ENCODE measurements at places on chromosomes 7 and 10. TPM values are rescaled to one million over a fixed set of nuclear protein-coding genes. Genes with fewer than 3 reads are reported as not detected.

GRCh38 chr7:8597565-8597964 is 164.2 kb downstream of the NXPH1 start:
- no peaks in the 10 kb centered on the region for H3K4me1 ChIP-seq
- H3K27me3 ChIP-seq, result peaks cover 1% of the 10 kb centered on the region
- no peak overlapping the region for H3K27ac ChIP-seq
- DNase-seq, result no peak
- no peaks in the 10 kb centered on the region for H3K36me3 ChIP-seq
- no peak overlapping the region for H3K4me3 ChIP-seq

GRCh38 chr10:114990991-114991390 is 53.0 kb downstream of the TRUB1 start:
- peaks cover 33% of the 10 kb centered on the region for H3K4me1 ChIP-seq
- H3K27ac ChIP-seq, result no peak overlapping the region
- no peak for DNase-seq
- no peaks in the 10 kb centered on the region for H3K27me3 ChIP-seq
- no peak overlapping the region for H3K4me3 ChIP-seq

Gene FZD8
- 86.9 TPM for total RNA-seq

Gene AOAH
- total RNA-seq, result not detected

Gene CAMK1D
- total RNA-seq, result 31.2 TPM

Gene RNF32
- total RNA-seq, result 0.52 TPM

DNA sequence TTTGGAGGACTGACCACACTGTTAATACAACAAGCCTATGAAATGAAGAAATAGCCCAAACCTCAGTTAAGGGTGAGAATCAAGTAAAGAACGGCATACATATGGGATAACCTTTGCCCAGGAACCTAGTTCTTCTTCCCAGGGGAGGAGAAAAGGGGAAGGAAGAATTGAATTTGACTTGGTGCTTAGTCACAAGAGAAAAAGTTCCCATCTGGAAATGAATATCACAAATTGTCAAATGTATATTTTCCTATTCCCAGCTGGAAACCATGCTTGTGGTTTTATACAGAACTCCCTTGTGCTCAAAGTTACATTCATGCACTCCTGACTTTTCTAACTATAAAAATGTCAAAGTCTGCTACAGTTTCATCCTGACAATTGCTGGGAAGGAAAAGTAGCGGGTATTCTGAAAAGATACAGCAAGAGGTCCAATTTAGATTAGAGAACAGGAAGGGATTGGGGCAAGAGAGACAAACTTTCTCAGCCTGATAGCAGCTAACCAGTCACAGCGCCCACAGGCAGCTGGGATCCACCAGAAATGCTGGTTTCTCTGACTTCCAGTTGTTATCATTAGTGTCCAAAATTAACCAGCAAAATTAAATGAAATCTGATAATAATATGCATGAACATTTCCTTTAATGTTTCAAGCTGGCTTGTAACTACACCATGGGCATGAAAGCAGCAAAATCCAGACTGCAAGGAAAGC is 18.6 kb upstream of the GSAP start:
- H3K4me1 ChIP-seq, result peaks cover 25% of the 10 kb centered on the region
- H3K4me3 ChIP-seq, result no peak overlapping the region
- no peak for DNase-seq

GRCh38 chr10:132537684-132538001 is at the start of gene INPP5A:
Gene INPP5A, plus strand, starts transcription at chr10:132537787. Its CDS starts 310 bp downstream, at chr10:132538097.
- H3K36me3 ChIP-seq, result peaks cover under 1% of the 10 kb centered on the region
- H3K27me3 ChIP-seq, result no peaks in the 10 kb centered on the region
- H3K4me1 ChIP-seq, result peaks cover 78% of the 10 kb centered on the region
- H3K4me3 ChIP-seq, result peak within 1 kb of the TSS; percentile 87
- H3K27ac ChIP-seq, result peak within 1 kb of the TSS; percentile 85

DNA sequence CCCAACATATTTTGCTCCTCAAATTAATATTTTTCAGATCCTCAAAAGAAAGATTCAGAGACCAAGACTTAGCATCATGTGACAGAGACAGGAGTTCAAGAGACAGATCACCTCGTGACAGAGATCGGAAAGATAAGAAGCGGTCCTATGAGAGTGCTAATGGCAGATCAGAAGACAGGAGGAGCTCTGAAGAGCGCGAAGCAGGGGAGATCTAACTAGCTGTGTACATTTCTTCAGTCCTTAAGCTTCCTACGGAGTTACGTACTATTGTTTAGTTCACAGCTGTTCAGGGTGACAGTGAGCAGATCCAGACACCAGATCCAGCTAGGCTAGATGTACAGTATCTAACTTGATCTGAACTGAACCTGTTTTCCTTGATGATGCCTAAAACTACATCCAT is 61.3 kb downstream of the KLRG2 start:
- peak overlapping the region; percentile 1 for H3K27ac ChIP-seq
- no peak for DNase-seq
- no peaks in the 10 kb centered on the region for H3K27me3 ChIP-seq
- peaks cover 29% of the 10 kb centered on the region for H3K36me3 ChIP-seq
- no peaks in the 10 kb centered on the region for H3K4me1 ChIP-seq

GRCh38 chr7:2924866-2925840 is 81.0 kb upstream of the GNA12 start:
- H3K27me3 ChIP-seq, result peaks cover 6% of the 10 kb centered on the region
- peak; percentile 44 for DNase-seq
- no peaks in the 10 kb centered on the region for H3K4me1 ChIP-seq
- no peak overlapping the region for H3K4me3 ChIP-seq

Gene THSD7A
- 0.35 TPM for total RNA-seq

Gene SKAP2
- total RNA-seq, result 4.8 TPM

DNA sequence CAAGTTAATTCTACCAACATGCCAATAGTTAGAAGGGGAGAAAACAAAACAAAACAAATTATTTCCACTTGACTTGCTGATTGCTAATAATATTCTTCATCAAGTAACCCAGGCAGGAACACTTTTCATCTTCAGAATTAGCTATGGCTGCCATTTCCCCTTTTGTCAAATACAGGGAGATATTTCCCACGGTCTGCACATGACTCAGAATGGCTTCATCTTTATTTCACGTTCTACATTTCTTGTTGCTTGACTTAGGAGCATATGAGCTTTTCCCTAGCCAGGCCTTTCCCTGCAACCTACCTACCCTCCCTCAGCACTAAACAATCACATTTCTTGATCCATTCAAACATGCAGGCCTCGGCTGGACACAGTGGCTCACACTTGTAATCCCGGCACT is 6.5 kb downstream of the CPVL start:
- H3K27me3 ChIP-seq, result peaks cover 3% of the 10 kb centered on the region
- no peak overlapping the region for H3K4me3 ChIP-seq
- no peaks in the 10 kb centered on the region for H3K4me1 ChIP-seq
- no peak for DNase-seq
- H3K27ac ChIP-seq, result no peak overlapping the region
- no peaks in the 10 kb centered on the region for H3K36me3 ChIP-seq

DNA sequence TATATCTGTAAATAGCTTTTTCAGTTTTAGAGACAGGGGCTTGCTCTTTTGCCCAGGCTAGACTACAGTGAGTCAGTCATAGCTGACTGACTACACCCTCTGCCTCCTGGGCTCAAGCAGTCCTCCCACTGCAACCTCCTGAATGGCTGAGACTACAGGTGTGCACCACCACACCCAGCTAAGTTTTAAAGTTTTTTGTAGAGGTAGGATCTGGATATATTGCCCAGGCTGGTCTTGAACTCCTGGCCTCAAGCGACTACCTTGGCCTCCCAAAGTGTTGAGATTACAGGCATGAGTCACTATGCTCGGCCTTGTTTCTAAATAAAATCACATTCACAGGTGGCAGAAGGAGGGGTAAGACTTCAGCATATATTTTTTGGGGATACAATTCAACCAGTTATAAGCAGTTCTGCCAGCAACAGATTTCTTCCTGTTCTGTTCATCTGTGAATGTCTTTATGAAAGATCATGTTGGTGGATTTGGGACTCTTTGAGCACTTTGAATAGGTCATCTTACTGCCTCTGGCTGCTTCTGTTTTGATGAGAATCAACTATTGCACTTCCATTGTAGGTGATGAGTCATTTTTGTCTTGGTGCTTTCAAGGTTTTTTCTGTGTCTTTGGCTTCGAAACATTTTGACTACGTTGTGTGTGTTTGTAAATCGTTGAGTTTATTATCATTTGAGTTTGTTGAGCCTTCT is 15.7 kb downstream of the RBM33 start:
- no peak overlapping the region for H3K27ac ChIP-seq
- H3K36me3 ChIP-seq, result peaks cover 3% of the 10 kb centered on the region
- no peak overlapping the region for H3K4me3 ChIP-seq

GRCh38 chr7:18844735-18845134 is 272.7 kb downstream of the TWIST1 start:
- H3K27me3 ChIP-seq, result no peaks in the 10 kb centered on the region
- no peak for DNase-seq
- no peak overlapping the region for H3K27ac ChIP-seq
- no peaks in the 10 kb centered on the region for H3K36me3 ChIP-seq
- H3K4me3 ChIP-seq, result no peak overlapping the region
- peaks cover 7% of the 10 kb centered on the region for H3K4me1 ChIP-seq

DNA sequence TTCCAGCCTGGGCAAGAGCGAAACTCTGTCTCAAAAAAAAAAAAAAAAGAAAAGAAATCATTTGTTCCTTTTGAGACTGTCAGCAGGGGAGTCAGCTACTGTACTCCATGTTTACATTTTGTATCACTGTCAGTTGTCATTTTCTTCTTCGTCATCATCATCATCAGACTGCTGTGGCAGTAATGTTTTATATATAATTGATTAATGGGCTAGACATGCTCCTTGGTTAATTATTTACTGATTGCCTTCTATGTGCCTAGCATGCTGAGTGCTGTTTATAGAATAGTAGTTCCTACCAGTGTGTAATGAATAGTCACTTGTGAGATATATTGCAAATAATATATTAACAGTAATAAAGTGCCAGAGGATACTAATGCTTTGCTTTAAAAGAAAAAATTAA is 50.5 kb downstream of the VCL start:
- no peaks in the 10 kb centered on the region for H3K27me3 ChIP-seq
- peaks cover 79% of the 10 kb centered on the region for H3K4me1 ChIP-seq
- peaks cover 15% of the 10 kb centered on the region for H3K36me3 ChIP-seq
- DNase-seq, result no peak
- peak overlapping the region; percentile 24 for H3K4me3 ChIP-seq

GRCh38 chr7:70726951-70727378 is 405.0 kb upstream of the GALNT17 start:
- peaks cover 7% of the 10 kb centered on the region for H3K36me3 ChIP-seq
- H3K27me3 ChIP-seq, result no peaks in the 10 kb centered on the region
- H3K4me1 ChIP-seq, result peaks cover 17% of the 10 kb centered on the region
- DNase-seq, result no peak
- no peak overlapping the region for H3K4me3 ChIP-seq

Gene ST8SIA6
- 0.24 TPM for total RNA-seq

DNA sequence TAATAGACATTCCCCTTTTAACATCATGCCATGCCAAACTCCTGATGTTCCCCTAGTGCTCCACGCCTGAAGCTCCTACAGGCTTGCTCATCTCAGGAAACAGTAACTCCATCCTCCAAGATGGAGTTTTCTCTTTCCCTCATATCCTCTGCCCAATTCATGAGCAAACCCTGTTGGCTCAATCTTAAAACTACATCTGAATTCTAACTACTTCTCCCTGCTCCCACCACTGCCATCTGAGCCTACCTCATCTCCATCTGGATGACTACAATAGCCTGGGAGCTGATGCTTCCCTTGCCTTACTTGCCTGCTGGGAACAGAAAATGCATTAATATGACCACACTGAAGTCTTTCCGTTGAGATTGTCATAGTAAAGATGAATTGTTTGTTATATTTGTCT is 271.7 kb upstream of the MKLN1 start:
- no peaks in the 10 kb centered on the region for H3K27me3 ChIP-seq
- peaks cover 2% of the 10 kb centered on the region for H3K36me3 ChIP-seq
- no peak for DNase-seq
- H3K4me1 ChIP-seq, result peaks cover 3% of the 10 kb centered on the region

DNA sequence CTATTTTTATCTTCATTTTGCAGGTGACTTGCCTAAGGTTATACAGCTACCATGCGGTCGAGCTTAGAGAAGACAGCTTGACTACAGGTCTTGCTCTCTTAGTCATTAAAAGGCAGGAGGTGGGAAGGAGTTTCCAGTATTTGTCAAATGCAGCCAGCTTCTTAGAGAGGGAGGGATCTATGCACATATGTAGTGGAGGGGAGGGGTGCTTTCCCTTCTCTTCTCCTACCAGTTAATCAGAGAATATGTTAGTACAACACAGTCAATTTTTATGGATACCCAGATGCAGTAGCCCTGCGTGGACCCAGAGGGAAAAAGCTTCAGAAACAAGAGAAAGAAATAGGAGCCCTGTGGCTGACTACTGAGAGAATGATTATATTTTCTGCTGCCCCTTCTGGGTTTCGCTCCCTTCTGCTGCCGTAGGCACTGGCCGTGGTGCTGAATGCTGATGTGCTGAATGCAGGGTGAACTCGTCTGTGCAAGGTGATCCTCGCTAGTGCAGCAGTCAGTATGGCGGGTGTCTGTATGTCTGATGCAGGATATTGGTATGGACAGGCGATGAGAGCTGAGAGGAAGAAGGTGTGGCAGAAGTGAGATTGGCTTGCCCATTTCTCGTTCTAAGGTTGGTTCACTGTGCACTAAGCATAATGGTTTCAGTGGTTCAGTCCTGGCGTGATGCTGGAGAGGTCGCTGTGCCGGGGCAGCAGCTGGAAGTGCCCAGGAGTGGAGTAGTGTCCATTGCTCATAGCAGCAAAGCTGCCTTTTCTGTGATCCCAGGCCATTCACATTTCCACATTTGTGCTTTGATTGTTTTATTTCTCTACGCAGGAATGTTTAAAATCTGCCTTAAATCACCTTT is 189.2 kb upstream of the PODXL start:
- DNase-seq, result no peak
- peaks cover 48% of the 10 kb centered on the region for H3K27me3 ChIP-seq
- H3K4me3 ChIP-seq, result no peak overlapping the region

Gene CDK14
- total RNA-seq, result 61.4 TPM

DNA sequence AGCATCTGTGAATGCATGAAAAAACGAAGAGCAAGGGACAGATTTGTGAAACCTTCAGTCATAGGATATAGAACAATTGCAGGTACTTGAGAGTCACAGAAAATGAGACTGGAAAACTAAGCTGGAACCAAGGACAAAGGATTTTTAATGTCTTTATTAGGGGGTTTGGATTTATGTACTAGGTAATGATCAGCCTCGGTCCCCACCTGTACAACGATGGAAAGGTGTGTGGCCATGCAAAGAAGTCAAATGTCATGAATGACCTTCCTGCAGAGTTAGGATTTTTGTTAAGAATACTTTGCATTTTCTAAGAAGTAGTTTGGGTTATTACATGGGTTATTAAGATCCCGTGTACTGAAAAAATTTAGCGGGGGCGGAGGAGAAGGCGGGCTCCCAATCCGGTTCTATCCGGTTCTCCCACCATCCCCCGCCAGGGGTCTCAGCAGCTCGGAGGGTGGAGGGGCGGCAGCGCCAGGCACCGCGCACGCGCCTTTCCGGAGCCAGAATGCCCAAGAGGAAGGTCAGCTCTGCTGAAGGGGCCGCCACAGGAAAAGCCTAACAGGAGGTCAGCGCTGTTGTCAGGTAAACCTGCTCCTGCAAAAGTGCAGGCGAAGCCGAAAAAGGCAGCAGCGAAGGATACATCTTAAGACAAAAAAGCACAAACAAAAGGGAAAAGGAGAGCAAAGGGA is 327.5 kb upstream of the PLXDC2 start:
- peaks cover 12% of the 10 kb centered on the region for H3K4me1 ChIP-seq
- H3K27me3 ChIP-seq, result no peaks in the 10 kb centered on the region
- H3K4me3 ChIP-seq, result peak overlapping the region; percentile 54
- H3K36me3 ChIP-seq, result no peaks in the 10 kb centered on the region
- peak; percentile 79 for DNase-seq
- H3K27ac ChIP-seq, result no peak overlapping the region

- no peaks in the 10 kb centered on the region for H3K36me3 ChIP-seq
- H3K27me3 ChIP-seq, result no peaks in the 10 kb centered on the region
- H3K4me1 ChIP-seq, result no peaks in the 10 kb centered on the region
- no peak for DNase-seq
- H3K4me3 ChIP-seq, result no peak overlapping the region
These were observed 152.6 kb downstream of the XPNPEP1 start for GRCh38 chr10:109770663-109771062.

Gene SSBP1
- 102 TPM for total RNA-seq

All from chondrocyte (in vitro differentiated cells).